Bronchial epithelial cell (primary cell): ENCODE measurements at places on chromosomes 5 and 9. TPM values are rescaled to one million over a fixed set of nuclear protein-coding genes. Genes with fewer than 3 reads are reported as not detected.

Gene AK8
- 0.26 TPM in 1 of 2 replicates, not detected in the other for total RNA-seq

Gene IL31RA
- total RNA-seq, result 0.13 and 0.26 TPM in 2 replicates

Gene AJM1
- 1.1 and 1.8 TPM in 2 replicates for total RNA-seq

Gene LAMC3
- not detected in 2 replicates for total RNA-seq

Gene C5
- 0.64 and 1.3 TPM in 2 replicates for total RNA-seq

Gene CAMK2A
- under 0.01 TPM in 1 of 2 replicates, not detected in the other for total RNA-seq

Gene KCNMB1
- total RNA-seq, result not detected in 2 replicates

Gene STKLD1
- total RNA-seq, result under 0.01 and 0.38 TPM in 2 replicates
